Amniotic stem cell (primary cell): ENCODE measurements at places on chromosomes 7 and 10.

- no peak for DNase-seq
Observed at GRCh38 chr10:78222096-78222790, 188.6 kb downstream of the RPS24 start.

- no peak for DNase-seq
Observed at GRCh38 chr7:105365541-105366534, 22.9 kb downstream of the SRPK2 start.

DNA sequence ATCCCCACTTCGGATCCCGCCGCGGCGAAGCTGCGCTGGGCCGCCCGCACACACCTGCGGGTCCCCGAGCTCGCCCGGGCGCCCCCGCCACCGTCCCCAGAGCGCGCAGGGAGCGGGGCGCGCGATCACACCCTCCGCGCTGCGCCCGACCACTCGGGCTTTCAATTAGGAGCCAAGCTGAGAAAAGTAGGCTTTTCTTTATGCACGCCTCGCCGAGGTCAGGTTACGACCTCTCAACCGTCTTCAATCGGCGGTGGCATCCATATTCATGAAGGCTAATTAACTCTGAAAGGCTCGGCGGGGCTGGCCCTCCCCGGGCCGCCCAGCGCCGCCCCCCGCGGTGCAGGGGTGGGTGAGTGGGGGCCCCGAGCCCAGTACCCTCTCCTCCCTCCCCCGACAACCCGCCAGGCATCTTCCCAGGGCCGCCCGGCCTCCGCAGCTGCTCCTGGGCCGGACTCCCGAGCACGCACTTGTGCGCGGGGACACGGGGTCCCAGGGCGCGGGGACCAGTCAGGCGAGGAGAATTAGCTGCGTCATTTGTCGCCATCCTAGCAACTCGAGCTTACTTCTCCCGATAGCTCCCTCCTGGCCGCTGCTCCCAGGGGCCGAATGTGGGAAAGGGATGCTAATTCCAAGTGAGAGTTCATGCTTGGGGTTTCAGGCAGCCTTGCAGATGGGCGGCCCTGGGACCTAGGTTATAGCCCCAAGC, 155.5 kb upstream of the LYZL2 start:
- DNase-seq: no peak

DNA sequence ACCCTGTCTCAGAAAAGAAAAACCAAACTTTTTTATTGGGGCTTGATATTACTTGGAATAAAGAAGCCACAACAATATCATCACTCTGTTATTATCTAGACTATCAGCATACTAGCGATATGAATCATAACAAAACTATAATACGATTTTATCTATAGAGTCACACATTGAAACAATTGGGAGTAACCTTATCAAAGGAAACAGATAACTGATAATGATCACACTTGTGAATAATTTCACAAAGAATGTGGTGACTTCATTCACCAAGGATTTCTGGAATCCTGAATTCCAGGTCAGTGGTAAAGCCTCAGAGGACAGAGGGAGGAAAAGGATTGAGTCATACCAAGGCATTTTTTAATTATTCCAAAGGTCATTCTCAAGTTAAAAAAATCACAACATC, 32.1 kb upstream of the NMT2 start:
- peak; percentile 70 for DNase-seq

GRCh38 chr10:43231523-43232078, 35.3 kb downstream of the RASGEF1A start:
- no peak for DNase-seq

- no peak for DNase-seq
Observed at GRCh38 chr10:104867966-104868598, 227.0 kb downstream of the SORCS3 start.

GRCh38 chr10:93573051-93573909, 6.8 kb downstream of the FFAR4 start:
- no peak for DNase-seq

DNA sequence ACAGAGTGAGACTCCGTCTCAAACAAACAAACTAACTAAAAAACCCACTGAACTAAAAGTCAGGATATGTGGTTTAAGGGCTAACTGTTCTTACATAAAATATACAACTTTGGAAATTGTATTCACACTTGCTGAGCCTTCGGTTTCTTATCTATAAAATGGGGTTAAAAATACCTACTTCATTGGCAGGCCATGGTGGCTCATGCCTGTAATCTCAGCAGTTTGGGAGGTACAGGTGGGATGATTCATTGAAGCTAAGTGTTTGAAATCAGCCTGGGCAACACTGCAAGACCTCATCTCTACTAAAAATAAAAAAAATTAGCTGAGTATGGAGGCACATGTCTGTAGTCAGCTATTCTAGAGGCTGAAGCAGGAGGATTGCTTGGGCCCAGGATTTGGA, 115.4 kb upstream of the KLF6 start:
- no peak for DNase-seq

- no peak for DNase-seq
Observed at GRCh38 chr7:44559485-44559884, 14.2 kb downstream of the DDX56 start.
